ENCODE measurements at places on chromosomes 3 and 15. TPM values are rescaled to one million over a fixed set of nuclear protein-coding genes. Genes with fewer than 3 reads are reported as not detected.
A peak's percentile ranks its signal among the peaks of the same experiment; 100 is the strongest.

Gene RLBP1
- total RNA-seq = not detected

Gene PLIN1
- total RNA-seq = not detected

Gene RETNLB
- not detected for total RNA-seq

Gene PYGO1
- total RNA-seq = 7.8 TPM

Gene SNTN
- total RNA-seq = not detected

Gene CGNL1
- total RNA-seq = 8.3 TPM

DNA sequence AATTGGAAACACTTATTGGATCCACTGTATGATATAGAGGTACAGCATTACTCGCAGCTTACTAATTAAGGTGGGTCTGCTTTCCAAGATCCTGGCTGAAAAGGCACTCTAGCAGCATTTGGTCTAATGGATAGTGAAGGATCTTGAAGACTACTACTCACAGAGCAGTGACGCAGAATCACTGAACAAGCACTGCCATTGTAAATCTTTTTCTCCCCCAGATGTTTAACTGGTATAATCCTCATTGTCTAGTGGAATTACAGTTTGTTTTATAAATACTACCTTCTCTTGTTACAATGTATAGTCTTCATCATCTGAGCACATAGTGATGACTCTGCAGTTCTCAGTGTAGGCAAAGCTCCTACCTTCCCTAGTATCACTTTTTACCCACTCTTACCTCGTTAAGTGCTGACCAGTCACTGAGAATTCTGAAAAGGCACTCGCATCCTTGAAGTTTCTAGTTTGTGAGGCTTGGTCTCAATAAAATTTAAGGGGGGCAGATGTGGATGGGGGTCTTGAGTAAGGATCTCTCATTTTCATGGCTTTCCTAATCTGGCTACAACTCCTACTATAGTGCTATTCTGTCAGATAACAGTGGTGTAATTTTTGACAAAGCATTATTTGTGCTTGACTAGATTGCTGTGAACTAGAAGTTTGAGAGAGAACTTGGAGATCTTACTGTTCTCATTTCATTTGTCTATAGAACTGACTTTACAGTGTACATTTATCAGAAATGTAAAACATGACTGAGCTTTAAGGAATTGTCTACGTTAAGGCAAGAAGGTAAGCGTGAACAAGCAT, 23.2 kb downstream of the MAPK6 start:
- H3K4me3 ChIP-seq = no peak overlapping the region
- H3K27ac ChIP-seq = peak overlapping the region; percentile 37
- peaks cover 20% of the 10 kb centered on the region for H3K4me1 ChIP-seq

DNA sequence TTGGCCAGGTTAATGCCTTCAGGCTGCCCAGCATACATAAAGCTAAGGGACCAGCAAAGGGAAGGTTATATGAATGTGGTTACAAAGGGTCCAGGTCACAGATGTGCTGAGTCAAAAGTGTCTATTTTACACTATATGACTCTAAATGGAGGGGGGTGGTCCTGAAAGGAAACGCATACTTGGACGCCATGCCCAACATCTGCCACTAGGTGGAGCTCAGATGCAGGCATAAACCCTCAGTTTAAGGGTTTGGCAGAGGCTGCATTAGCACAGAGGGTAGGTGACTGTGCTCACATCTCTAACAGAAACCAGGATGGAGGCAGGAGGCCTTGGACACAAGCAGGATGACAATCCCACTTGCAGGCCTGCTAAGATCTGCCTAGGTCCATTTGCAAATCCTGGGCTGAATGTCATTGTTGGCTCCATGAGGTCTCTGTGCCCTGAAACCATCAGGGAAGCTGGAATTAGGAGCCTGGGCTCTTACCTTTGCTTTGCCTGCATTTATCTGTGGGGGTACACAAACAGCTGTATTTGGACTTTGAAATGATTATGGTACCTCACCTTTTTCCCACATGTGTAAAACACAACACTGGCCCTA, 55.8 kb downstream of the ZNF621 start:
- DNase-seq = peak; percentile 74
- no peaks in the 10 kb centered on the region for H3K27me3 ChIP-seq
- H3K27ac ChIP-seq = no peak overlapping the region

- no peaks in the 10 kb centered on the region for H3K36me3 ChIP-seq
- no peak overlapping the region for H3K27ac ChIP-seq
- H3K4me3 ChIP-seq = no peak overlapping the region
- no peak for DNase-seq
Observed at GRCh38 chr3:150527464-150528255, 18.6 kb downstream of the SERP1 start.

DNA sequence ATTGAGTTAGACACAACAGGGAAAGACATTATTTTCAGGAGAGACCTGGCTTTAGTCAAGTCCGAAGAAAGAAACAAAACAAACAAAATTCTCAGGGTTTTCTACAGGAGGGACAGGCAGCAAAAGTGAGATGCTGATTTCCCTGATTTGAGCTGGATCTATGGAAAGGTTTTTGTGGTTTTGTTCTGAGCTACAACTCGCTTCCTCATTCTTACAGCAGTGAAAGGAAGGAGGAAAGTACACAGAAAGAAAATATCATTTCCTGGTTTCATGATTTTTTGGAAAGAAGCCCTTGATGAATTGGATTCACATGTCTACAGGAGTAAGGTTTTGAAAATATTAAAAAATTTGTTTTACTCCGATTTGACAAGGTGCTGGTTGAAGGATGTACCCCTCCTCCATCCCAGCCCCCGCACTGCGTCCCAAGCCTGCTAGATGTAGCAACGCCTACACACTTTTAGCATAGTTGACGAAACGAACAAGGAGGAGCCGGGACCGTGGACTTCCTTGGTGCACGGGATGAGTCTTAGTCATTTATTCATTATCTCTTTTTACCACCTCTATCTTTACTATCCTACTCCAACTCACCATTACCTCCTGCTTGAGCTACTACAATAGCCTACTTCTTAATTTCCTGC, 10.8 kb downstream of the PRICKLE2 start:
- DNase-seq = no peak
- H3K27ac ChIP-seq = no peak overlapping the region
- no peaks in the 10 kb centered on the region for H3K36me3 ChIP-seq
- peaks cover 17% of the 10 kb centered on the region for H3K4me1 ChIP-seq

DNA sequence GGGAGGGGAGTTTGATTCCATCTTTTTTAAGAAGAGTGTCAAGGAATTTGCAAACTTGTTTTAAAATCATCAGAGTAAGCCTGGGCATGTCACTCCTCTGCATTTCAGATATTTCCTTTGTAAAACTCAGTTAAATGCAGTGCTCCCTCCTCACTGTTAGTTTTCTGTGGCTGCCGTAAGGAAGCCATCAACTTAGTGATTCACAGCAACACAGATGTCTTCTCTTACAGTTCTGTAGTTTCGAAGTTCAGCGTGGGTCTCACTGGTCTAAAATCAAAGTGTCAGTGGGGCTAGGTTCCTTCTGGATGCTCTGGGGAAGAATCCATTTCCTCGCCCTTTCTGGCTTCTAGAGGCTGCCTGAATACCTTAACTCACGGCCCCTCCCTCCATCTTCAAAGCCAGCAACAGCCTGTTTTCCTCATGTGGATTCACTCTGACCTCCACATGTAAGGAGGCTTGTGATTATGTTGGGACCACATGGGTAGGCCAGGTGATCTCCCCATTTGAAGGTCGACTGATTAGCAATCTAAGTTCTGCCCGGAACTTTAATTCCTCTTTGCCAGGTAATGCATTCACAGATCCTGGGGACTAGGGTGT, 12.4 kb downstream of the ISG20 start:
- H3K4me1 ChIP-seq = no peaks in the 10 kb centered on the region
- no peak overlapping the region for H3K4me3 ChIP-seq
- no peaks in the 10 kb centered on the region for H3K27me3 ChIP-seq
- no peak for DNase-seq
- no peaks in the 10 kb centered on the region for H3K36me3 ChIP-seq
- no peak overlapping the region for H3K27ac ChIP-seq

DNA sequence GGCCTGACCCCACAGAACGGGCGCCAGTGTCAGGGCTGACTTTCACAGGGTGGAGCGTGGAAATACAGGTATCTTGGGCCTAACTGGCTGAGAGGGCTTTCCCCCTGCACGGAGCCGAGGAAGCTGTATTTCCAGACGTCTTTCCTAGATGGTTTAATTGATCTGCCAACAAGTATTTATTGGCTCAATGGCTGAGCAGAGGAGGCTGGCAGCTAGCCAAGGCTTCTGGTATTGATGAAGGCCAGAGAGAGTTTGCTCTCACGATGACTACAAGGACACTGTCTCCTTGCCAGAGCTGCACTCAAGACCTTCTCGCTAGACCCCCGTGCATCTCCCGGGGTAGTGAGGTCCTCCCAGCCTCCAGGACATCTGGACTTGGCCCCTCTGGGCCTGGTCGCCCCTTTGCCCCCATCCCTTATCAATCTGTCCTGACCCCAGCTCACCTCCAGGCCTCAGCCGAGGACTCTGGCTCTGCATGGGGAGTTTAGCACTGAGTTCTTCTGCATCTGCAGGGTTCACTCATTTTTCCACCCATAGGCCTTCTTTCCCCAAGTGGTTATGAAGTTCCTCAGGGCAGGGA, 20.6 kb downstream of the SPSB4 start:
- H3K36me3 ChIP-seq = no peaks in the 10 kb centered on the region
- no peak overlapping the region for H3K27ac ChIP-seq

DNA sequence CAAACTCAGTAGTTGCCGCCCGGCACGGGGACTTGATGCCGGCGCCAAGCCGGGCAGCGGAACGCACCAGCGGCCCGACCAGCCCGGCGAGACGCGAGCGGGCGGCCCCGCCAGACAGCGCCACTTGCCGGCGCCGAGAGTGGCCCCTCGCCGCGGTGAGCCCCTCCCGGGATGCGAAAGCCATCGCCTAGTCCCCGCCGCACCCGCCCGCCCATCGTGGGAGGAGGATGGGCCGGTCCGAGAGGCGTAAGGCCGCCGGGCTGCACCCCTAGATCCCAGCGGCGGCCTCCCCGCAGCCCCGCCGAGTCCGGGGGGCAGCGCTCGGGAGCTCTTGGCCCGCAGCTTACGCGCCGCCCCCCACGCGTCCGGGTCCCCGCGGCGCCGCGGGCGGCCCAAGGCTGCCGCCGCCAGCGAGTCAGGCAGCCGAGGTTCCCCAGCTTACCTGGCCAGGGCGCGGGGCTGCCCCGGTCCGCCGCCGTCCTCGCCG, 609 bp downstream of the GOLGA8A start:
- DNase-seq = peak; percentile 71
- no peaks in the 10 kb centered on the region for H3K36me3 ChIP-seq
- no peaks in the 10 kb centered on the region for H3K4me1 ChIP-seq
- H3K27ac ChIP-seq = no peak overlapping the region
- H3K27me3 ChIP-seq = no peaks in the 10 kb centered on the region
- peak overlapping the region; percentile 64 for H3K4me3 ChIP-seq

GRCh38 chr3:120552184-120553172, 43.7 kb upstream of the NDUFB4 start:
- no peaks in the 10 kb centered on the region for H3K36me3 ChIP-seq
- no peaks in the 10 kb centered on the region for H3K27me3 ChIP-seq
- no peak overlapping the region for H3K27ac ChIP-seq
- no peak overlapping the region for H3K4me3 ChIP-seq
- H3K4me1 ChIP-seq = no peaks in the 10 kb centered on the region

GRCh38 chr3:143151004-143151731, 31.6 kb downstream of the CHST2 start:
- H3K27me3 ChIP-seq = no peaks in the 10 kb centered on the region
- no peaks in the 10 kb centered on the region for H3K36me3 ChIP-seq
- H3K27ac ChIP-seq = no peak overlapping the region
- H3K4me1 ChIP-seq = no peaks in the 10 kb centered on the region

GRCh38 chr3:71705681-71706080, 19.5 kb downstream of the EIF4E3 start:
- H3K4me3 ChIP-seq = no peak overlapping the region
- peaks cover 9% of the 10 kb centered on the region for H3K4me1 ChIP-seq
- H3K36me3 ChIP-seq = no peaks in the 10 kb centered on the region
- no peak for DNase-seq
- H3K27me3 ChIP-seq = no peaks in the 10 kb centered on the region
- H3K27ac ChIP-seq = no peak overlapping the region

DNA sequence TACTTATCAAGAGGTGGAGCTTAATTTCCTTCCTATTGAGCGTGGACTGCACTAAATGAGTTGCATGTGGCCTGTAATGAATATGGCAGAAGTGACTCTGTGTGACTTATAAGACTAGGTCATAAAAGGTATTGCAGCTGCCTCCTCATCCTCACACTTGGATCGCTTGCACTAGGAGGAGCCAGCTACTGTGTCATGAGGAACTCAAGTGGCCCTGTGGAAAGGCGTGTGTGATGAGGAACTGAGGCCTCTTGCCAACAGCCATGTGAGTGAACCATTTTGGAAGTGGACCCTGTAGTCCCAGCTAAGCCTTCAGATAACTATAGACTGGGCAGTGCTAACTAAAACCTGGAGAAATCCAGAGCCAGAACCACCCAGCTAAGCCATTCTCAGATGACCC, 7.1 kb upstream of the SLC30A4 start:
- H3K4me3 ChIP-seq = no peak overlapping the region
- DNase-seq = no peak
- H3K36me3 ChIP-seq = no peaks in the 10 kb centered on the region
- no peaks in the 10 kb centered on the region for H3K27me3 ChIP-seq
- no peak overlapping the region for H3K27ac ChIP-seq
- H3K4me1 ChIP-seq = no peaks in the 10 kb centered on the region

GRCh38 chr3:167166594-167167253, 213.4 kb downstream of the ZBBX start:
- H3K4me3 ChIP-seq = no peak overlapping the region
- H3K4me1 ChIP-seq = no peaks in the 10 kb centered on the region
- H3K36me3 ChIP-seq = no peaks in the 10 kb centered on the region
- H3K27me3 ChIP-seq = no peaks in the 10 kb centered on the region
- H3K27ac ChIP-seq = no peak overlapping the region

DNA sequence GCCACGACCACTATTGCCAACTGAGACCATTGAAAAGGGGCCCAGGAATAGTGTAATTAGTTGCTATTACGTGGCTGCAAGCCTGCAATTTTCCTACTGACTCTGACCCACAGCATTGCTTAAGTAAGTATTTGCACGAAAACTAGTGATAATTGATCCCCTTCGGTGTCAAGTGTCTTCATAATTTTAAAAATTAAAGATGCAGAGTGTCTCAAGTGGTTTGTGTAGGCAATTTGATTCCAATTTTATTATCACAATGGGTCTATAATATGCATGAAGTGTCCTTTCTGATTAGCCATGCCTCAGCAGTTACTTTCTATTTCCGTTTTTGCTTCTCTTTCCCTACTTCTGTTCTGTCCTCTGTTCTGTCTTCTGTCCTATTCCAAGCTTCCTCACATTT, 259.2 kb downstream of the C3orf38 start:
- no peak overlapping the region for H3K4me3 ChIP-seq
- DNase-seq = no peak
- H3K36me3 ChIP-seq = no peaks in the 10 kb centered on the region
- H3K4me1 ChIP-seq = no peaks in the 10 kb centered on the region
- no peak overlapping the region for H3K27ac ChIP-seq

GRCh38 chr3:27789420-27789819, 67.3 kb upstream of the EOMES start:
- H3K4me3 ChIP-seq = no peak overlapping the region
- H3K27ac ChIP-seq = no peak overlapping the region
- no peak for DNase-seq

Data from Caco-2 (cell line).